ENCODE measurements at places on chromosomes 16 and 17.

- no peak for DNase-seq
Observed at GRCh38 chr17:50175035-50175807, 9.4 kb downstream of the SGCA start.

DNA sequence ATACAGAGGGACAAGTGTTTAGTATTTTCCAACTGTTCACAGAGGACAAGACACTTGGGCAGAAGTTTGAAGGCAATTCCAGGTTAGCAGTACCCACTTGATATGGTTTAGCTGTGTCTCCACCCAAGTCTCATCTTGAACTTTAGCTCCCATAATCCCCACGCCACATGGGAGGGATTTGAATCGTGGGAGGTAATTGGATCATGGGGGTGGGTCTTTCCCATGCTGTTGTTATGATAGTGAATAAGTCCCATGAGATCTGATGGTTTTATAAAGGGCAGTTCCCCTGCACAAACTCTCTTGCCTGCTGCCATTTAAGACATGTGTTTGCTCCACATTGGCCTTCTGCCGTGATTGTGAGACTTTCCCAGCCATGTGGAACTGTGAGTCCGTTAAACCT, 668.9 kb downstream of the MAF start:
- DNase-seq = no peak

GRCh38 chr17:78538033-78538776, 39.0 kb downstream of the DNAH17 start:
- no peak for DNase-seq

DNA sequence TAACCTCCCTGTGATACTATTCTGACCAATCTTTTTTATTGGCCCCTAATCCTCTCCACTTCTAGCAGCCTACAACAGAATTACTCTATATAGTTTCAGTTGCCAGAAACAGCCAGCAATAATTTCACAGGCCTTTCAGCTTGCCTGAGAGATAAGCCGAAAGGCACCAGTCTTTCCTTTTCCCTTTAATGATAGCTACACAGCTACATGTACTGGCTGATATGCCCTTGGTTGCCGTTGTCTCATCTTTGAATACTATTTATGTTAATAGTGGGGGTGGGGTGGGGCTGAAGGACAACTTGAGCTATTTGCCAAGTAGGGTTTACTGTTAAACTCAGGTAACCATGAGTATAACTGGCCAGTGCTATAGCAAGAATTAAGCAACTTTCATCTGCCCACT, 35.8 kb upstream of the RASL10B start:
- no peak for DNase-seq

DNA sequence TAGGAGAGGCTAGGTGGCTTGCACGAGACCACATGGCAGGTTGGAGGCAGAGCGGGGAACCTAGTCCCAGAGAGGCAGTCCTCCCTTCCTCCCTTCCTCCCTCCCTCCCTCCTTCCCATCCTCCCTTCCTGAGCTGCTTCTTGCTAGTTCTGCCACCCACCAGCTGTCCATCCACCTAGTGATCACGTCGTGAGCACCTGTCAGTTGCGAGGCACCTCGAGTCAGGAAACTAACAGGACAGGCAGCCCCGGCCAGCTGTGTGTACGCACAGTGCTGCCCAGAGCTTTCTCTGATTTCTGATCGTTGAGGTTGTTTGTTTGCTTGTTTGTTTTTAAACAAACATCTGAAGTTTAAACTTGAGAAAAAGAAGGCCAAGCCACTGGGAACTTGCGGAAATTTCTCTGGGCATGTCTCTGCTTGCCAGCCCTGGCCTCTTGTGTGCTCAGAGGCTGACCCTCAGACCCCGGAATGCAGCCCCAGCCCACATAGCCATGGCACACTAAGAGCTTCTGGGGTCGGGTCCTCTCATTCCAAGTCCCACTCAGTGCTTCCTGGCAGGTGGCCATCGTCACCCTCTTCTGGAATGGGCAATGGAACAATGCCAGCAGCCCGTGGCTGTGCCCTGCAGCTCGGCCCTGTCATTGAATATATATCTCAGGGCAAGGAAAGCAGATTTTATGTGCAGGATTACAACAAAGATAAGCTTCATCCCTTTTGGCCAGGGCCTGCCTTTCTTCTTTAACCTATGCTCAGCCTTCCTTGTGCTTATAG, 174.0 kb downstream of the KATNIP start:
- DNase-seq = no peak

DNA sequence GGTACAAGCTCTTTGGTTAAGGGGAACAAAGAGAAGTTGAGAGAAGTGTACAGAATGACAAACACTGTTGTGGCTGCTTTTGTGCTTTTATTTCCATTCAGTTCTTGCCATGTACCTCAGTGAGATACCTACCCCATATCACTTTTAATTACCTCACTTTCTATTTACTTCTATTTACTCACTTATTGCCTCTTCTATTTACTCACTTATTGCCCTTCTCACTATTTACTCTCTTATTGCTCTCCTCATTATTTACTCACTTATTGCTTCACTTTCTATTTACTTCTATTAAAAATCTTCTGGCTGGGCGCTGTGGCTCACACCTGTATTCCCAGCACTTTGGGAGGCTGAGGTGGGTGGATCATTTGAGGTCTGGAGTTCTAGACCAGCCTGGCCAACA, 41.9 kb downstream of the MBTD1 start:
- DNase-seq = no peak

DNA sequence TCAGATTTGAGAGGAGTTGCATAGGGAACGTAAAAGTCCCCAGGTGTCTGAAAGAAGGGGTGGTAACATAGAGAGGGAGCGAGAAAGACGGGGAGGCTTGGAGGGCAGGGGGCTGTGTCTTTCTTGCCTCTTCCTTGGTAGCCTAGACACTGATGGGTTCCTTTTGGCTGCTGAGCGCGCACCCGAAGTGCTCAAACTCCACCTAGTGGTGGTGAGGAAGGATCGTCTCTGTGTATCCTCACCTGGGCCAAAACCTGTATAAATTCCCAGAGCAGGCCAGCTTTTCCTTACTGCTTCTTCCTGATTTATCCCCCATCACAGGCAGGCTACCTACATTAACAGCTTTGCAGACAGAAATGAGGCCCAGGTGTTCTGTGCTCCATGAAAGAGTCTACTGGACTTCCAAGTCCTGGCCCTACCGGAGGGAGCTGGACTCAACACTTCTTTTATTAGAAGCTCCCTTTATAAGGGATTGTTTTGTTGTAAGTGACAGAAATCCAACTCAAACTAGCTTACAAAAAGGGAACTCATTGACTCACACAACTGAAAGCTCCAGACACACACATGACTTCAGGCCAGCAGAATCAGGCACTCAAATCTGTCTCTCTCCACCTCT, 5.5 kb upstream of the SLC25A35 start:
- no peak for DNase-seq

- DNase-seq = no peak
Observed at GRCh38 chr16:75462806-75463205, 1.7 kb downstream of the TMEM170A start.

DNA sequence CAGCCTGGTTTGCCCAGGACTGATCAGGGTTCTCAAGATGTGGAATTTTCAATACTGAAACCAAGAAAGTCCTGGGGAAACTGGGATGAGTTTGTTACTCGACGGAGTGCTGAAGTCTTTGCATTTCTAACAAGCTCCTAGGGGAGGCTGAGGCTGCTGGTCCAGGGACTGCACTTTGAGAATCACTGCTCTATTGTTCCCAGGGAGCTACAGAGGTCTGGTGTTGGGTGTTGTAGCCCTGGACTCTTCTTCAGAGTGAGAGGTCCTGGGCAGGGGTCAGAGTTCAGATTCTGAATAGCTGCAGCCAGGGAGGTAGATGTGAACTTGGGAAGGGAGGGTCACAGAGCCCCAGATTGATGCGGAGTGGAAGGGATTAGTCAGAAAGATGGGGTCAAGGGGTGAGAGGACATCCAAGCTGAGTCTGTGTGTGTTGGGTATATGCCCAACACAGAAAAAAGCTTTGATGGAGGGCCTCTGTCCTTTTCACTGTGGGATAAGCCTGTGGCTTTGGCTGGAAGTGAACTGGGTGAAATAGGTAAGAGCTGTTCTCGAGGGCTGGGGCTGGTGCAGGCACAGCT, 14.1 kb downstream of the TMEM238L start:
- no peak for DNase-seq

DNA sequence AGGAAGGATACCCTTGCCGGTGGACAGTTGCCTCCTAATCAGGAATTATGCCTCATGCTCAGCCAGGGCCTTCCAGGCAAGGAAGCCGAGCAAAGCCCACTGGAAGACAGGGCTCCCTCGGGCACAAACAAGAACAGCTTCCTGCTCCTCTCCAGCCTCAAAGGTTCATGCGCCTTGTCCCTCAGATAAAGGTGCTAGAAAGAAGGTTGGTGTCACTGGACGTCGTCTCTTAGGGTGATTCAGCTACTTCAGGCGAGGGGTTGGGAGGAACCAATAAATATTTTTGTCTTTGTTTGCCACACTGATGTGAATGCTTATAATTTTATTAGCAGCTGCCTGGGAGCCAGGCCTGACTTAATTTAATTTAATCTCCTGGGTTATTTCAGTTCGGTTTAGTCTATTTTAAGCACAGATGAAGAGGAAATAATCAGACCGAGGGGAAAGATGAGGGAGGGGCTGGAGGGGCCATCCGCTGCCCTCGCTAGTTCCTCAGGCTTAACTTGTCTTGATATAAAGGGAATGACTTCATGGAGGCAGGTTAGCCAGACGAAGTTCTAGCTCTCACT, 171.8 kb upstream of the CACNG5 start:
- DNase-seq = no peak

- no peak for DNase-seq
Observed at GRCh38 chr16:57687363-57687929, 7.2 kb upstream of the DRC7 start.

DNA sequence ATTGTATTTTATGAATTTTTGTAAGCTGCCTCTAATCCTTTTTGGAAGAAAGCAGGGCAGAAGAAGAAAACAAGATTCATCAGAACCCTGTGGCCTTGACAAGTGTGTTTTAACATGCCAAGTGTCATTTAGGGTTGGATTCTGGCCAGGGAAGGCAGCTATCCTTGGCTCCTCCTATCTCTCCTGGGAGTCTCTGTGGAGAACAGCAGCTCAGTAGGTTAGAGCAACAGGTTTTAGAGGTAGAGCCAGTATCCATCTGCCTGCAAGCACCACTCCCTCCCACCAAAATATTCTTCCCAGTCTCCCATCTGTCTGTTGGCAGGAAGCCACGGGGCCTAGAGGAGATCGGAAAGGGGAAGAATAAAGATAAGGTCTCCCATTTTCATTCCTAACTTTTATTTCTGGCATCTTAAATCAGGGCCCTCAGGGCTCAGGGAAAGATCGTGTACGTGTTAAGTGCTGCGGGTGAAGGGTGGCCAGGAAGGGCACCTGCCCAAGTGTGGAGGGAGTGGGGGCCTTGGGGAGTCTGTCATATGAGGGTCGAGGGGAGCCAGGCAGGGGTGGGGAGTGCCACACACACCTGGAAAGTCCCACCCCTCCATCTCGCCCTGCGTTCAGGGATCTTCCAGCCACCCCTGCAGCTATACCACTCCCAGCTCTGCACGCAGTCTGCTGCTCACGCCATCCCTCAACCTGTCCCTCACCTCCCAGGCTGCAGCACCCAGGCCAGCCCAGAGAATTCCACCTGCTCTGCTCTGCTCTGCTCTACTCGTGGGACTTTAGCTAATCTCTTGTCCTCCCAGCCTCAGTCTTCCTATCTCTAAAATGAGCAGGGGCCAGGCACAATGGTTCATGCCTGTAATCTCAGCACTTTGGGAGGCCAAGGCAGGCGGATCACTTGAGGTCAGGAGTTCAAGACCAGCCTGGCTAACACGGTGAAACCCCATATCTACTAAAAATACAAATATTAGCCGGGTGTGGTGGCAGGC, 17.1 kb upstream of the CPSF4L start:
- no peak for DNase-seq

DNA sequence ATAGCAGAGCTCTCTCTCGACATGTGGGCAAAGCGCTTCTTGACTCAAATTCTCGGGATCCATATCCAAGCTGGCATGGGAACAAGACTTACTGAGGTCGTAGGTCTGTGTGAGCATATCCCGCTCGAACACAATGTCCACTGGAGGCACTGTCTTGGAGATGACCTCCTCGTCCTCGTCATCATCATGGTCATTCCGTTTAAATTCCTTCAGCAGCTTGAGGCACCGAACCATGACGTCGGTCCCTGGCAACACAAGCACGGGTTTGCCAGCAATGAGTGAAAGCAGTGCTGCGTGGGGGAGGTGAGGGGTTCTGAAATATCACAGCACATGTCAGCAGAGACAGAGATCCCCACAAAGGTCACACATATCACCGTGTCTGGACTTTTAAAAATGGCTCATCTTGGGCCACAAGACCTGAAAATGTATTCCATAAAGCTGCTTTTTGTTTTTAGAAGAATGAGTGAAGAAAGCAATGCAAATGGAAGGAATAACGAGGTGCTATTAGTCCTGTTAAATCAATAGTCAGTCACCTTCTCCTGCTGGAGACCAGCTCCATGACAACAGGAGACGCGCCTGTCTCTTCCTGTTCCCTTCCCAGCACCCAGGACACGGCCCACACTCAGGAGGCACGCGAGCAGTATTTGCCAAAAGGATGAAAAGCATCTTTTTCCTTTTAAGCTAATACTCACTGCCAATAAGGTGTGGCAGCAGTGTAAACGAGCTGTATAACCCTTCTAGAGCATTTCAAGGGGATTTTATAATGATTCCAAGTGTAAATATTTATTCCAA, 37.9 kb downstream of the GTF3C1 start:
- DNase-seq = no peak

DNA sequence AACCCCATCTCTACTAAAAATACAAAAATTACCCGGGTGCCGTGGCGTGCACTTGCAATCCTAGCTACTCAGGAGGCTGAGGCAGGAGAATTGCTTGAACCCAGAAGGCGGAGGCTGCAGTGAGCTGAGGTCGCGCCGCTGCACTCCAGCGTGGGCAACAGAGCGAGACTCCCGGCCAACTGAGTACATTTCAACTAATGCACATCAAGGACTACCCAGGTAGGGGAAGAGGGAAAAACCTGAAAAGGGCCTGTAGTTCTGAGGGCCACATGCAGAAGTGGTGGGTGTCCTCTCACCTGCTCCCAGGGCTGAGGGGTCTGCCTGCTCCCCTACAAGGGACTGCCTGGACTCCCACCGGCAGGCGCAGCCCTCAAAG, 584 bp upstream of the SLC16A5 start:
- DNase-seq = no peak

DNA sequence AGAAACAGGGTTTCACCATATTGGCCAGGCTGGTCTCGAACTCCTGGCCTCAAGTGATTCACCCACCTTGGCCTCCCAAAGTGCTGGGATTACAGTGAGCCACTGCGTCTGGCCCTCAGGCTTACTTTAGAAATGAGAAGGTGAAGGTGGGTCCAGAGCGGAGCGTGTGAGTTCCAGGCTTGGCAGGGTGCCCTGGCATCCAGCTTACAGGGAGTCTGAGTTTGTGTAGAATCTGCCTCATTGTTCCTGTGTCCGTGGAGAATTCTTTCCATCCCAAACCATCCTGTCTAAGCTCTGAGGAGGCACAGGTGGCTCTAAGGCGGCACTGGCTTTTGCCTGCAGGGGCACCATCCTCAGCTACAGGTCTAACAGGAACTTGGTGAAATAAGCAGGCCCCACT, 50.6 kb downstream of the RAB11FIP3 start:
- DNase-seq = no peak

All from activated gamma-delta T cell (primary cell).